ENCODE measurements at places on chromosomes 13 and 19.

DNA sequence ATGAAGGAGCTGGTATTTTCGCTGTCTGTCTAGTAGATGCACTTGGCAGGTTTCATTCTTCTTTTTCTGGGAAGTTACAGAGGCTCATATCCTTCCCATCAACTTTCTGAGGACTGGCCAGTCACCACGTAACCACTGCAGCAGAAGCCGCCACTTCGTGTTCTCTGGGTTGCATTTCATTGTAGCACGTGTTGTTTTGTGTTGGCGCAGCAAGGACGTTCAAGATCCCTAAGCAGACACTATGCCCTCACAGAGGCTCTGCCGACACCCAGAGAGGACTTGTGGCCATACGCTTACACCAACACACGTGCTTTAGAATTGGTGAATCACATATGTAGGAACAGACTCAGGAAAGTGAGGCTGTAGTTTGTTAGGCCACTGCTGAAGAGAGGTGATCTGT lies 42.2 kb upstream of the TEX29 start:
- no peak for DNase-seq

DNA sequence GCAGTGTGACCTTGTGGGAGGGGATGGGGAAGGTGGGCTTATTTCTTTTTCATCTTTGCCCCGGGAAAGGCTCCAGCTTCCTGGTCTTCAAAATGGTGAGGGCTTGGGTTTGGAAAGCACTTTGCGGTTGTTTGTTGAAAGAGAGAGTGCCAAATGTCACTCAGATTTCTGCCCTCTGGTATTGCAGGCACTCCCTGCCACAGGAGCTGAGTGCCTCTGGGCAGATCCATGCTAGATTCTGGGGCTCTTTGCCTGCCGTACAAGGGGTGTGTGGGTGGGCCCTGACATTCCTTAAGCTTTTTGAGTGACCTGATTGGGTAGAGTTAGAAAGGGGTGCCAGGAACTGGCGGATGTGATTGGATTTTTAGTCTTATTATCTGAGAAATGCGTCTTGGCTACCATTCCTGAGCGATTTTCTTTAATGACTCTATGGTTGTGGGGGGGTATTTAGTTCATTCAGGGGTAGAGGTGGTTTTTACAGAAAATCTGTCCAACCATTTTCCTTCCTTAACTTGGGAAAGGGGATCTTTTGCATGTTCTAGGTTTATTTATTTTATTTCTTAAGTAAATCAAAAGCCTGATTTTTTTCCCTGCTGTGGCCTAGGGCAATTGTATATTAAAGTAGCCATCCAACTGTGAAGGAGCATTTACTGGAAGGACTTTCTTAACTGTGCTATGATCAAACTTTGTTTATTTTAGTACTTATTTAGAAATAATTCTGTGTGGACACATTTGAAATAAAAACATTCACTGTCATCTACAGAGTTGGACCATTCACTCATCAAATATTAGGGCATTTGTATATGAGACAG lies 3.2 kb downstream of the ARHGAP35 start:
- DNase-seq, result no peak

DNA sequence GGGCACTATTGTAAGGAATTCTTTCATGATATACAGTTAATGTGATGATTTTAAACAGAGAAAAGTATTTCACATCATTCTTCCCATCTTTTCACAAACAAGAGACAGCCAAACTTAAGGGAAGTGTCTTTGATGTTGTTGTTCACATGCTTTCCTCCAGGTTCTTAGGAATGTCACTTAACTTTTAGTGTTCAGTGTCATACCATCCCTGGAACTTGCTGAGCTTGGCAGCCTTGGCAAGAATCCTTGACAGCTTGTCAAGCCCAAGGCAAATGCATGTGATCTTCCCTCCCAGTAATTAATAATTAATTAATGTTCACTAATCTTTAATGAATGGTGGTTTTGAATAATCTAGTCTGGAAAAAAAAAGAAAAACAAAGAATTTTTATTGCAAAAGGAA lies 727.9 kb upstream of the PRR20A start:
- no peak for DNase-seq

DNA sequence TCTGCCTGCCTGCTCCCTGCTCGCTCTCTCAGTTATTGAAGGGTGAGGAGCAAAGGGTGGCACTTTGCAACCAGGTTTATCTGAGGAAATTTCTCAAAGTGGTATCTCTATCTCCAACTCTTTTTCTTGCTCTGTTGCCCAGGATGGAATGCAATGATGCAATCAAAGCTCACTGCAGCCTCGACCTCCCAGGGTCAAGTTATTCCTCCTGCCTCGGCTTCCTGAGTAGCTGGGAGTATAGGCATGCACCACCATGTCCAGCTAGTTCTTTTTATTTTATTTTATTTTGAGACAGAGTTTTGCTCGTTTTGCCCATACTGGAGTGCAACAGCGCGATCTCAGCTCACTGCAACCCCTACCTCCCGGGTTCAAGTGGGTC lies 4.9 kb downstream of the ACTMAP start:
- no peak for DNase-seq

DNA sequence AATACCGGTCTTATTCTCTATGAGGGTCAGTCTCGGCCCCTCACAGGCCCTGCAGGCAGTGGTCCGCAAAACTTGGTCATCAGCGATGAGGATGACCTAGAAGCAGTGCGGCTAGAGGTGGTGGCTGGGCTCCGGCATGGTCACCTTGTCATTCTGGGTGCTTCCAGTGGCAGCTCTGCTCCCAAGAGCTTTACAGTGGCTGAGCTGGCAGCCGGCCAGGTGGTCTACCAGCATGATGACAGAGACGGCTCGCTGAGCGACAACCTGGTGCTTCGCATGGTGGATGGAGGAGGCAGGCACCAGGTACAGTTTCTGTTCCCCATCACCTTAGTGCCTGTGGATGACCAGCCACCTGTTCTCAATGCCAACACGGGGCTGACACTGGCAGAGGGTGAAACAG lies 1.8 kb downstream of the FREM2 start:
- no peak for DNase-seq

GRCh38 chr13:95447814-95448213 lies 104.7 kb upstream of the CLDN10 start:
- DNase-seq, result no peak

DNA sequence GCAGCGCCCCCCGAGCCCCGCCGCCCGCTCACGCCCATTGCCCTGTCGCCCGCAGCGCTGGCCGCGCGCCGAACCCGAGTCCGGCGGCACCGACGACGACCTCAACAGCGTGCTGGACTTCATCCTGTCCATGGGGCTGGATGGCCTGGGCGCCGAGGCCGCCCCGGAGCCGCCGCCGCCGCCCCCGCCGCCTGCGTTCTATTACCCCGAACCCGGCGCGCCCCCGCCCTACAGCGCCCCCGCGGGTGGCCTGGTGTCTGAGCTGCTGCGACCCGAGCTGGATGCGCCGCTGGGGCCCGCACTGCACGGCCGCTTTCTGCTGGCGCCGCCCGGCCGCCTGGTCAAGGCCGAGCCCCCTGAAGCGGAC lies 518 bp downstream of the KLF2 start:
- peak; percentile 67 for DNase-seq

GRCh38 chr13:102847272-102848234 lies 1.7 kb downstream of the ERCC5 start:
- peak; percentile 35 for DNase-seq

- DNase-seq, result peak; percentile 89
These were observed 19.6 kb upstream of the C19orf33 start for GRCh38 chr19:38284422-38284821.

- no peak for DNase-seq
These were observed 60.5 kb downstream of the ATP7B start for GRCh38 chr13:51950722-51951121.

GRCh38 chr19:30910485-30911240 lies 438.6 kb downstream of the TSHZ3 start:
- DNase-seq, result no peak

- DNase-seq, result no peak
These were observed 113.8 kb downstream of the TBC1D4 start for GRCh38 chr13:75368167-75368566.

GRCh38 chr13:46378411-46378810 lies 8.6 kb downstream of the RUBCNL start:
- DNase-seq, result peak; percentile 75

DNA sequence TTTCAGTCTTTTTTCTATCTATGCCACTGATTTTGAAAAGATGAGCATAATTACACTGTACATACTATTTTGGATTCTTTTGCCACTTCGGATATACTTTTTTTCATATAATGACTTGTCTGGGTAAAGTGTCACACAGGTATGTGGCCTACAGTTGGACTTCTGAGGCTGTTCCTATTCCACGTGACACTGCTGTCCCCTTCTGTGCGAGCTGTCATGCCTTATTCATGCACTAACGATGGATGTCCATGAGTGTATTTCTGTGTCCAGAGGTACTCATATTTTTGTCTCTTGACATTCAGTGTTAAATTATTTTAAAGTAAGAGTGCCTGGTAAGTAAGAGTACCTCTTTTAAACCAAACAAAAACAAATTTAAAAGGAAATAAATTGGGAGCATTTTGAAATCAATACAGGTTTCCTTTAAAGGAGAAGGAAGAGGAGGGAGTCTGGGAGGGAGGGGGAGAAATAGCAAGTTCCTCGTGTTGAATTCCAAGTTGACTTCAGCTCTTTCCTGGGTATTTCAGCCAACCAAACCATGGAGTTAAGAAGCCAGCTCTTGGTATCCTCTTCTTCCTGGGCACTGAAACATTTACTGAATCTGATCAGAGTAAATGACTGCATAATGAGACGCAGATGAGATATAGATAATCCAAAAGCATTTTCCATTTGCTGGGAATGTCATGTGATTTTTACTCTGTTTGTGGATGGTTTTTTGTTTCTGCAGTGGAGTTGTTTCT lies 61.3 kb downstream of the TNFRSF19 start:
- no peak for DNase-seq

DNA sequence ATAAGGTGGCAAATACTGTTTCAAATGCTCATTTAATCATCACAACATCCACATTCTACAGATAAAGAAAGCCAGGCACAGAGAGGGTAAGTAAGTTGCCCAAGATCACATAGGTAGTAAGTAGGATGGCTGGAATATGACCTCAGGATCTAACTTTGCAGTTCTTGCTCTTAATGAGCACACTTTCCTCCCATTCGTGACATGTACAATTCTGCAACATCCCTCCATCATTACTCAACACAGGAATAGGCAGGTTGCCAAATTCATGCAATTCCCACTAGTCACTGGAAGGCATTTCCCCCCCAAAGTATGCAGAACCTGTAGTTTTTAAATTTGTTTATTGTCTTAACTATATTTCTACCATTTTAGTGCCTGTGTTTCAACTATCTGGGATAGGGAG lies 109.2 kb downstream of the OLFM4 start:
- DNase-seq, result no peak

All from suppressor macrophage (primary cell).